ENCODE measurements at places on chromosomes 7 and 10.

DNA sequence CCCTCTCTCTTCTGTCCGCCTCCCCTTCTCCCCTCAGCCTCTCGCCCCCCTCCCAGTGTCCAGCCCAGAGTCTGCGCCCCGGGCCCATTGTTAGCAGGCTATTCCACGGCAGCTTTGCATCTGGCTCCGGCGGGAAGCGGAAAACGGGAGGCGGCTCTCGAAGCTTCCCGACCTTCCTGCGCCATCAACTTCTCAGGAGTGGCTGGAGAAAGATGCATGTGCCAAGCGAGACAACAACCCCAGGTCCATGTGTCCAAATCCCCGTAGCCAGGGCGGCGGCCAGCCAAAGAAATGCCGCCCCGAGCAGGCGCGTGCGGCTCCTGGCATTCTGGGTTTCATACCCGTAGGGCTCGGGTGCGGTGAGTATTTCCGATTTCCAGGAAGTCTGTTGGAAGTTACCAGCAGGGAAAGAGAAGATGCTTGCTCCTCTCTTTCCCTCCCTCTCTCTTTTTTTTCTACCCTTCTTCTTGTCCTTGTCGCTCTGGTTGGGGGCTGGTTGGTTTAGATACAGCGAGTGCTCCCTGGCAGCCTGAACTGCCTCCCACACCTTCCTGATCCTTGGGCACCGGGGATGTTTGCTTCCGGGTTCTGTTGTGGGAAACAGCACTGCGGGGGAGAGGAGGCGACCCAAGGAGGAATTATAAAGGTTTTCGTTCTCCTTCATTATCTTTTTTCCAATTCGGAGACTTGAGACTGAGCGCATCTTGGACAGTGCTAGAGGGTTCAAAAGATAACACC lies 1.2 kb upstream of the HOXA2 start:
- DNase-seq: no peak

GRCh38 chr7:143003393-143004051 lies 23.4 kb downstream of the OR9A2 start:
- DNase-seq: no peak

- no peak for DNase-seq
Observed at GRCh38 chr10:11018855-11019631, 1.4 kb downstream of the CELF2 start.

- no peak for DNase-seq
Observed at GRCh38 chr10:33114451-33114952, 156.5 kb upstream of the ITGB1 start.

GRCh38 chr10:7410862-7411670 lies at the start of gene SFMBT2:
SFMBT2 (minus strand) TSS chr10:7411034; CDS start chr10:7381898, 29,136 bp downstream.
- DNase-seq: no peak

DNA sequence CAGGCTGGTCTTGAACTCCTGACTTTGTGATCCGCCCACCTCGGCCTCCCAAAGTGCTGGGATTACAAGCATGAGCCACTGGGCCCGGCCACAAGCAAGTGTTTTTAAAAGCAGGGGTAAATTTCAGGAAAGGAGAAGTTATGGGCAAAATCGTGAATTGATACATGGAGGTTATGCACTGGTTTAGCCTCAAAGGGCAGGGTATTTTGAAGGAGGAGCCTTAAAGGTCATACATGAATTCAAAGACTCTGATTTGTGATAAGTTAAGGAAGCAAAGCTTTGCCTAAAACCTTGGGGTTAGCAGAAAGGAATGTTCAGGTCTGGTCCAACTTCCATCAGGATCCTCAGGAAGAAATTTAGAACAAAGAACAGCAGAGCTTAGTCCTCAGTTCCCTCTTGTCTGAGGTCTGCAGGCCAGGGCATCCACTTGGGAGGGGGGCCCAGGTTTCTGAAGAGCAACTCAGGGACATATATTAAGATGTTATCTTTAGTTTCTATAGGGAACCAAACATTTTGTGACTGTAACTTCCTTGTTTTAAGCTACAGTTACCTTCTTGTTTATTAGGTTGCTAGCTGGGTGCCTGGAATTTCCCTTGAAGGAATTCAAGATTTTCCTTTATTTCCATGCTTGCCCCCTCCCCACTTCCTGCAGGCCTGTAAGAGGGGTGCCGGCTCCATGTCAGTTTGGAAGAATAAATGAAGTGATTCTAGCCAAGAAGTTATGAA lies 2.8 kb upstream of the REPIN1 start:
- no peak for DNase-seq

DNA sequence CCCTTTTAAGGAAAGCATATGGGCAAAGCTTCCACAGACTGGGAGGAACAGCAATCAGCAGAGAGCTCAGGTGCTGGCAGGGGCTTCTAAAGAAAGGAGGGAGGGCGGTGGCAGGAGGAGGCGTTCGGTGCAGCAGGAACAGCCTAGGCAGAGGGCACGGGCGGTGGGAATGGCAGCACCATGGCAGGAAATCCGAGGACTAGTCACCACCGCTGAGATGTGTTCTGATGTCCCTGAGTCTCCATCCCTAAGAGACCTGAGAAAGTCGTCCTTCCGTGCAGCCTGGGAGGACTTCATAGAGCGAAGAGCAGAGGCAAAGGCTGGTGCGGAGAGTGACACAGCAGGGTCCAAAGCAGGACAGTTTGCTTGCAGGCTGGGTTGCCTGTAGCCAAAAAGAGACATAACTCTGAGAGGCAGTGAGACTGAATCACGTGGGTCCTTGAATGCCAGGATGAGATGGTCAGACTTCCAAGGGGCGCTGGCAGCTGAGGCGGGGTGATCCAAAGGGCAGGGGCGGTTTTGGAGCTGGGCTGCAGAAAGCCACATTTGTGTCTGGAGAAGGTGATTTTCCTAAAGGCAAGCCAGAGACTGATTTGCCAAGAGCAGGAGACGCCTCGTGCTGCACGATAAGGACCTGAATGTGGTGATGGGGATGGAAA lies 35.8 kb upstream of the GRID1 start:
- no peak for DNase-seq

GRCh38 chr7:129213828-129214227 lies 11.0 kb upstream of the AHCYL2 start:
- no peak for DNase-seq

- DNase-seq: no peak
Observed at GRCh38 chr7:15937571-15937970, 251.1 kb upstream of the MEOX2 start.

DNA sequence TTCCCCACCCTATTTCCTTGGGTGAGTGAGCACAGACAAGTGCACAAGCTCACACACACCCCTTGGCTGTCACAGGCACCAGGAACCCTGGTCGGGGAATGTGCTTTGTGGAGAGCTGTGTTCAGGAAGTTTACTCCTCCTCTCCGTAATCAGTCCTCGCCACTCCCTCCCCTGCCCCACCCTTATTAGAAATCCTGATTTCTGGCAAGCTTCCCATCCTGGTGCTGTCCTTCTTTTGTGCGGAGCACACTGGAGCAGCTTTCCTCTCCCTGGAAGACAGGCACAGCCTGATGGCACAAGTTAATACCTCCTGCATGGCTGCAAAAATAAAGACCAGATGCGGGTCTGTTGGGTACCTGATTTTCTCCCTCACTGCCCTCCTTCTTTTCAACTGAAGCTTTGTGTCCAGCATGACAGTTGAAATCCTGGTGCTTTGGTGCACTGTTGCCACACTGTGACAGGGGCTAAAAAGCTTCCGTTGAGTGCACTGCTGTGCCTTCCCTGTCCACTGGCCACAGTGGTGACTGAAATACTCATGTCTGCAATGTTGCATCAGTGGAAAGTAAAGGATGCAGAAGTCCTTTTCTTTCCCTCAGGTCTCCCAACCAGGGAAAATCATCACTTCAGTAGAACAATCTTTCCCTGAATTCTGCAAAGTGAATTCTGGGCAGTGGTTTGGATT lies 55.0 kb downstream of the LRRC4 start:
- DNase-seq: no peak

DNA sequence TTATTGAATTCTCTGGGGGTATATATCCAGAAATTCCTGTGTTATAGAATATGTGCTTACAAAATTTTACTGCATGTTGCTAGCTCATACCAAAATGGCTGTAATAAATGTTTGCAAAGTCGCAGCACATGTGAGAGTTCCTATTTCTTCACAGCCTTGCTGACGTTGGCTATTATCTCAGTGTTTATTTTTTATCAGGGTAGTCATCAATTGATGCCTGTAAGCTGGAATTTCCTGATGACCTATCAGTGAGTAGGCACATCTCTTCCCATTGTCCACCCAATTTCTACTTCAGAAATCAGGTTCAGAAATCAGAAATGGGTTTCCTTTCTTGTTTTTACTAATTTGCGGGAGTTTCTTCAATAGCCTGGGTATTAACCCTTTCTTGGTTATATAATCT lies 268.1 kb upstream of the FZD8 start:
- no peak for DNase-seq

GRCh38 chr10:35184527-35185171 lies 58.0 kb downstream of the CREM start:
- DNase-seq: no peak

GRCh38 chr10:99430116-99430450 lies 341 bp downstream of the GOT1 start:
- DNase-seq: no peak

- DNase-seq: no peak
Observed at GRCh38 chr7:130758429-130759056, 24.5 kb upstream of the KLF14 start.

DNA sequence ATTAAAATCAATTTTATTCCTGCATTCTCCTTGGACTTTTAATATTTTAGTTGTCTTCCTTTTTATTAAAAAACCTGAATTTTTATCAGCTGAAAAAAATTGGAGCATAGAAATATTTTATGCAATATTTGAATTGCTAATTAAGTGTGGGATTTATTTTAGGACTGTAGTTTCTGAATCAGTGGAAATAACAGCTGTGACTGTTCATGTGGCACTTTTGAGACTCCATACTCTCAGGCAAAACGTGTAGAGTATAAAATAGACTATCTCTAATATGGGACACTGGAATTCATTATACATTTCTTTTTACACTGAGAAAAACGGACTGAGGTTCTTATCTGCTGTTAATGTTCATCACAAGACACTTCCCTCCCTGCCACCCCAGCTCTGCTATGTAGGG lies 558.3 kb upstream of the TPK1 start:
- DNase-seq: no peak

DNA sequence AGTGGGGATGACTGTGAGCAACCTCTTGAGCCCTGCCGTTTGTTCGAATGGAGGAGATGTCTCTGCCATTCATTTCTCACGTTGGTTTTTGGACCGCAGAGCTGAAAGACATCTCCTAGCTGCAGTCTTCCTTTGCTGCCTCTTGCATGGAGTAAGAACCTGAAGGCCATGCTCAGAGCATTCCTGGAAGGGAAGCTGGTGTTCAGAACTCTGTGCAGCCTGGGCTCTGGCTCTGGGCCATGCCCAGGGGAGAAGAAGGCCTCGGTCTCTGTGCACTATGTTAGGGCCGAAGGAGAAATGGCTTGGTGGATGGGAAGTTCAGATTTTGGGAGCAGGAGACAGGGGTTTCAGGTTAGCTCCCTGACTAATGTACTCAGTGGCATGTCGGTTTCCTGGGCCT lies 22.9 kb downstream of the SFTPD start:
- no peak for DNase-seq
